ENCODE measurements at places on chromosomes 7 and 10. TPM values are rescaled to one million over a fixed set of nuclear protein-coding genes. Genes with fewer than 3 reads are reported as not detected.
A peak's percentile ranks its signal among the peaks of the same experiment; 100 is the strongest.

DNA sequence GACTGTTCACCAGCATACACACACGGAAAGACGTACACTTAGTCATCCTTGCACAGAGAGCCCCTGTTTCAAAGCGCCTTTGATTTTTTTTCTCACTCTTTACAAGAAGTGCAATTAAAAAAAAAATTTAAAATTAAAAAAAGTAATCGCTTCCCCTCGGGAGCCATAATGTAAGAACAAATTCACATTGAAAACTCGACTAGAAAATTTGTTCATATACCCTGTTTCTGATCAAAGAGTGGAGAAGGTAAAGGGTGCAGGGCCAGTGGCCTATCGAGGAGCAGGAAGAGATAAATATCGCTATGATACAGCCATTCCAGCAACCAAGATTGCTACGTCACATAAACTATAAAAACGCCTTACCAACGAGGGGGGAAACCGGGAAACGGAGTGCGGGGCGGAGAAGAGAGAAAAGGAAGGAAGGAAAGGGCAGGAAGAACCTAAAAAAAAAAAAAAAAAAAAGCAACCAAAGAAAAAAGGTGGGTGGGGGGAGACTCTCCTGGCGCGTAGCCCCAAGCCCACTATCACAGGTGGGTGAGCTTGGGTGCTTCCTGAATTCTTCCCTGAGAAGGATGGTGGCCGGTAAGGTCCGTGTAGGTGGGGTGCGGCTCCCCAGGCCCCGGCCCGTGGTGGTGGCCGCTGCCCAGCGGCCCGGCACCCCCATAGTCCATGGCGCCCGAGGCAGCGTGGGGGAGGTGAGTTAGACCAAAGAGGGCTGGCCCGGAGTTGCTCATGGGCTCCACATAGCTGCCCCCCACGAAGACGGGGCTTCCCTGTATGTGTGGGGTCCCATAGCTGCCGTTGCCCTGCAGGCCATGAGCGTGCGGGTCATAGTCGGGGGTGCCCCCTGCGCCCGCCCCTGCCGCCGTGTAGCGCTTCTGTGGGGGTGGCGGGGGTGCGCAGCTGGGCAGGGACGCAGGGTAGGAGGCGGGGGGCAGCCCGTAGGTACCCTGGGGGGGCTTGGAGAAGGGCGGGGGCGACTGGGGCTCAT is 5.2 kb upstream of the HOXA2 start:
- peaks cover 15% of the 10 kb centered on the region for H3K27me3 ChIP-seq
- no peaks in the 10 kb centered on the region for H3K36me3 ChIP-seq
- H3K27ac ChIP-seq: no peak overlapping the region
- DNase-seq: no peak
- H3K4me1 ChIP-seq: peaks cover 9% of the 10 kb centered on the region

GRCh38 chr7:1130021-1130990 is 29.7 kb downstream of the ZFAND2A start:
- peak; percentile 48 for DNase-seq
- H3K27ac ChIP-seq: no peak overlapping the region

GRCh38 chr10:11210211-11210922 is 192.7 kb downstream of the CELF2 start:
- H3K4me3 ChIP-seq: peak overlapping the region; percentile 94
- peaks cover 46% of the 10 kb centered on the region for H3K36me3 ChIP-seq
- no peak for DNase-seq
- H3K27me3 ChIP-seq: no peaks in the 10 kb centered on the region
- H3K4me1 ChIP-seq: peaks cover 90% of the 10 kb centered on the region
- H3K27ac ChIP-seq: no peak overlapping the region

- no peak for DNase-seq
- peaks cover 29% of the 10 kb centered on the region for H3K4me1 ChIP-seq
- H3K4me3 ChIP-seq: peak overlapping the region; percentile 16
- H3K27ac ChIP-seq: peak overlapping the region; percentile 4
- H3K36me3 ChIP-seq: peaks cover 55% of the 10 kb centered on the region
Measured at GRCh38 chr7:106256144-106256543, 28.6 kb downstream of the NAMPT start.

CLDN4 gene
- total RNA-seq: not detected

GRCh38 chr7:73573276-73573675 is 5.1 kb downstream of the TBL2 start:
- peaks cover 11% of the 10 kb centered on the region for H3K4me1 ChIP-seq
- no peak overlapping the region for H3K4me3 ChIP-seq
- H3K27me3 ChIP-seq: no peaks in the 10 kb centered on the region
- H3K27ac ChIP-seq: no peak overlapping the region
- no peak for DNase-seq

SLC26A3 gene
- not detected for total RNA-seq

- no peak for DNase-seq
- no peak overlapping the region for H3K4me3 ChIP-seq
- no peaks in the 10 kb centered on the region for H3K36me3 ChIP-seq
- H3K27me3 ChIP-seq: no peaks in the 10 kb centered on the region
- H3K4me1 ChIP-seq: peaks cover 14% of the 10 kb centered on the region
Measured at GRCh38 chr7:69808391-69808790, 210.1 kb downstream of the AUTS2 start.

TUBB8 gene
- not detected for total RNA-seq

- no peaks in the 10 kb centered on the region for H3K27me3 ChIP-seq
- no peaks in the 10 kb centered on the region for H3K36me3 ChIP-seq
- peaks cover 20% of the 10 kb centered on the region for H3K4me1 ChIP-seq
Measured at GRCh38 chr7:17153536-17153935, 144.9 kb upstream of the AHR start.

OLAH gene
- 1.2 TPM for total RNA-seq

CALHM3 gene
- not detected for total RNA-seq

DNA sequence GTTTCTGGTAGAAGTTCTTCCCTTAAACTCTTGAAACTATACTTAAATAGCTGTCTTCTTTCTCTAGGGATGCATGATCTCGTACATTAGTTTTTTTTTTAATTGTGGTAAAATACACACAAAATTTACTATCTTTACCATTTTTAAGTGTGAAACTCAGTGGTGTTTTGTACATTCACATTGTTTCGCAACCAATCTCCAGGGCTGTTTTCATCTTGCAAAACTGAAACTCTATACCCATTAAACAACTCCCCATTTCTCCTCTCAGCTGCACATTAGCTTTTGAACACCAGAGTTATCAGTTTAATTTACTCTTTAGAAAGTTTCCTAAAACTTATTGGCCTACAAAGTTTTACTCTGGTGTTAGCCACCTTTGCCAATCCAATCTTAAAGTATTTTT is 45.5 kb upstream of the PRKAR2B start:
- H3K27ac ChIP-seq: no peak overlapping the region
- no peak overlapping the region for H3K4me3 ChIP-seq
- H3K4me1 ChIP-seq: no peaks in the 10 kb centered on the region
- H3K27me3 ChIP-seq: peaks cover 27% of the 10 kb centered on the region
- no peak for DNase-seq
- no peaks in the 10 kb centered on the region for H3K36me3 ChIP-seq

GRCh38 chr10:73251683-73252444 is 580 bp downstream of the MRPS16 start:
- H3K27me3 ChIP-seq: no peaks in the 10 kb centered on the region
- H3K4me1 ChIP-seq: peaks cover 28% of the 10 kb centered on the region
- H3K36me3 ChIP-seq: peaks cover 10% of the 10 kb centered on the region

HABP2 gene
- not detected for total RNA-seq

SEC23IP gene
- 77.7 TPM for total RNA-seq

GRCh38 chr7:24700521-24701260 is 56.6 kb downstream of the GSDME start:
- H3K27me3 ChIP-seq: no peaks in the 10 kb centered on the region
- H3K4me3 ChIP-seq: no peak overlapping the region
- DNase-seq: no peak
- peaks cover 3% of the 10 kb centered on the region for H3K4me1 ChIP-seq
- no peak overlapping the region for H3K27ac ChIP-seq

All from natural killer cell treated with Interleukin-12 subunit alpha and Interleukin-12 subunit beta and Interleukin-15 and Interleukin-18, amount 100 ng/mL, for 72 hours (primary cell).